ENCODE measurements at places on chromosomes 7 and 10.

DNA sequence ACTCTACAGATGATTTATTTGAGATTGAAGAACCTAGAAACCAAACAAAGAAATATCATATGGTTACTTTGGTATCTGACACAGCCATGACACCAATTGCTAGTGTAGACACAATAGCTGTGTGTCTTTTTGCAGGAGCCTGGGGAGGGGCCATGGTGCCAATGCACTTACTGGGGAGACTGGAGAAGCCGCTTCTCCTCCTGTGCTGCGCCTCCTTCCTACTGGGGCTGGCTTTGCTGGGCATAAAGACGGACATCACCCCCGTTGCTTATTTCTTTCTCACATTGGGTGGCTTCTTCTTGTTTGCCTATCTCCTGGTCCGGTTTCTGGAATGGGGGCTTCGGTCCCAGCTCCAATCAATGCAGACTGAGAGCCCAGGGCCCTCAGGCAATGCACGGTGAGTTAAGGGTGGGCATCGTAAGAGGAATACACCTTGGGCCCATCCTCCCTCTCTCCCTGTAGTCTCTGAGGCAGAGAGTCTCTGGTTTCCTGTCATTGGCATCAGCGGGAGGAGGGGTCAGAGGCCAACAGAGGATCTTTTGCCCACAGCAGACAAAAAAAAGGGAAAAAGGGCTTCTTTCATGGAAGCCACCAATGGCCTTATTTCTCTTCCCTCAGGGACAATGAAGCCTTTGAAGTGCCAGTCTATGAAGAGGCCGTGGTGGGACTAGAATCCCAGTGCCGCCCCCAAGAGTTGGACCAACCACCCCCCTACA is 1.2 kb downstream of the TMEM139 start:
- no peak for DNase-seq

GRCh38 chr7:129338450-129338849 is 95.8 kb upstream of the STRIP2 start:
- DNase-seq, result no peak

GRCh38 chr7:135798095-135798494 is 49.5 kb upstream of the FAM180A start:
- DNase-seq, result no peak

GRCh38 chr7:107064255-107064654 is 19.8 kb downstream of the PRKAR2B start:
- no peak for DNase-seq

- DNase-seq, result no peak
These were observed 31.7 kb upstream of the RHOBTB1 start for GRCh38 chr10:60975716-60976115.

GRCh38 chr7:151871189-151871735 is 5.7 kb downstream of the PRKAG2 start:
- no peak for DNase-seq

GRCh38 chr10:102163342-102163989 is 11.3 kb downstream of the NOLC1 start:
- DNase-seq, result no peak

GRCh38 chr10:68578974-68579373 is 18.8 kb downstream of the TET1 start:
- DNase-seq, result no peak

DNA sequence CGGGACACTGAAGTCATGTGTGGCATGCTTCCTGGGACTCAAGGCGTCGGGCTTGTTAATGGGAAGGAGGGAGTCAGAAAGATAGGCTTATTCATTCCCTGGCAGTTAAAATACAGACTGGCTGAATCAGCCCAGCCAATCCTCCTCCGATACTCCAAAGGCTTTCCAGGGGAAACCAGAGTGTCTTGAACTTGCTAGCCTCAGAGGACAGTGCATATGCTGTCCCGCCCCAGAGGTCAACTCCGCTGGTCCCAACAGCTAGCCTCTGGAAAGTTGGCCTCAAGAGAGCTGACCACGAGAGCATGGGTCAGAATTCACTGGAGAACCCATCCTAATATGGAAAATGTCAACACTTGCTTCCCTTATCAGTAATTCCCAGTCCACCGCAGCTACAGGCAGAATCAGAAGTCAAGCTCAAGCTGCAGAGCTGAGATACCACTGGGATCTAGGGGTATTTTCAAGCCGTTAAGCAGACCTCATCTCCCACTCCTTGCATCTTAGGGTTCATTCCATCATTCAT is 43.0 kb downstream of the ELMO1 start:
- no peak for DNase-seq

DNA sequence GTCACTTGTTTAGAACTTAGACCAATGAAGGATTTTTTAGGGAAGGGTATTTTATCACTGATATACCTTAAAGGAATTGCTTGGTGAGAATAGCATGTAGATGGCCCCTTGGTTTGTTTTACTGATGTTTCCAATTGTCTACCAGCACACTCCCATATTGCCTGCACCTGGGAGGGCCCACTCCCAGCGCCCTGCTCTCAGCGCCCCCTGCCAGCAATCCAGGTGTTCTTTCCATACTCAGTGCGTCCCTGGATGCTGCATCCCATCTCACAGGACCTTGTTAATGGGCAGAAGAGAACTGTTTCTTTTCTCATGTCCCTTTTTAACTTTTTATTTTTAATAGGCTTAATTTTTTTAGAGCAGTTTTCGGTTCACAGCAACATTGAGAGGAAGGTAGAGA is 24.1 kb upstream of the SFRP5 start:
- DNase-seq, result no peak

- peak; percentile 27 for DNase-seq
These were observed 36.9 kb downstream of the WASL start for GRCh38 chr7:123711832-123712293.

GRCh38 chr7:101729241-101729883 is 88.1 kb upstream of the CUX1 start:
- DNase-seq, result no peak

DNA sequence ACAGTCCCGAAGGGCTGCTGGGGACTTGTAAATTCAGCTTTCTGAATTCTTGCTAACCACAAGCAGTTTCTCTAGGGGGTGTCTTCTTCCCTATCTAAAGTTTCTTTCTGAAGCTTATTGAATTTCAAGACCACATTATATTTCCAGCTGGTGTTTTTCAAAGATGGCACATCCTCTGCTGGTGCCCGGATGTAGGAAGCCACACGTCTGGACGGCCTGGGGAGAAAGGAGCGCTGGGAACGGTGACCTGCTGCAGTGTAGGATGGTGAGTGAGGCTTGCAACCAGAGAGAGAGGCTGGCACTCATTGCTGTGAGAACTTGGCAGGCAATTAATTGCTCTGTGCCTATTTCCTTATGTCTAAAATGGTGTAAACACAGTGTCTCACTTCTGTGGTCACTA is 776.4 kb downstream of the TYW1 start:
- DNase-seq, result no peak

DNA sequence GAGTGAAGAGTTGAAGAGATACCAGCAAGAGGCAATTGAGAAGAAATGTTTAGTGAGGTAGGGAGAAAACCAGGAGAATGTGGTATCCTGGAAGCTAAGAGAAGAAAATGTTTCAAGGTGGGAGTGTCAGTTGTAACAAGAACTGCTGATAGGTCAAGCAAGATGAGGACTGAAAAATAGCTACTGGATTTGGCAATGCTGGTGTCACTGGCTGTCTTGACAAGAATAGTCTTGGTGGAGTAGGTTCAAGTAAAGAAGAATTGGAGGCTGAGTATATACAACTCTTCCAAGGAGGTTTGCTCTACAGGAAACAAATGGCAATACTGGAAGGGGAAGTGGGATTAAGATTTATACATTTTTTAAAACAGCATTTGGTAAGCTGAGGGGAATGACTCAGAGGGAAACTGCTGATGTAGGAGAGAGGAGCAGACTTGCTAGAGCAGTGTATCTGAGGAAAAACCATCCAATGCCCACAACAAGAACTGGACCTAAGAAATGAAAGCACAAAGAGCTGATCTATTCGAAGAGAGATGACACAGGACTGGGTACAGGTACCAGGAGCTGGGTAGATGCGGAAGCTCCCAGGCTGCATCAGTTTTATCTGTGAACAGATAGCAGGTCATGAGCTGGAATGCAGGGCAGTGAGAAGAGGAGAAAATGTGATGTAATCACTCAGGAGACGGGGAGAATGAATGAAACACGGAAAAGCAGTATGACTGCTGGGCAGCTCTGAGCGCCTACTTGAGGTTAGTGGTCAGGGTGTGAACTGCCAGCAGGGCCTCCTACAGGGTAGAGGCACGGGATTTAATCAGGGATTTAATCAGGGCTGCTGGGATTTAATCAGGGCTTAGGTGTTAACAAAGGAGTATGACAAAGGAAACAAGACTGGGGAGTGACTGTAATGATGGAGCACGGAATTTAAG is 34.5 kb downstream of the FAM25A start:
- no peak for DNase-seq

DNA sequence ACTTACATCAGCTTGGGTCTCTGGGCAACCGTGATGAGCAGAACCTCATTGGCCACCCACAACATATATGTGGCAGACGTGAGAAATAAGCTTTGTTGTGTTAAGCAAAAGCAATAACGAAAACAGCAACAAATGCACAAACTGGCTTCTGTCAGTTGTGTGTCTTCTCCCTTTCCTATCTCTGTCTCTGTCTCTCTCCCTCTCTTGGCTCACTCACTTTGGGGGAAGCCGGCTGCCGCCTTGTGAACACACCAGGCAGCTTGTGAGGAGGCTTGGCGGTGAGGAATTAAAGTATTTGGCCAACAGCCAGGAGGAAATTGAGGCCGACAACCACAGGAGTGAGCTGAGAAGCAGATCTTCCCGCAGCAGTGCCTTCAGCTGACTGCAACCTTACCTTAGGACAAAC is 21.9 kb upstream of the CDCA7L start:
- DNase-seq, result no peak

DNA sequence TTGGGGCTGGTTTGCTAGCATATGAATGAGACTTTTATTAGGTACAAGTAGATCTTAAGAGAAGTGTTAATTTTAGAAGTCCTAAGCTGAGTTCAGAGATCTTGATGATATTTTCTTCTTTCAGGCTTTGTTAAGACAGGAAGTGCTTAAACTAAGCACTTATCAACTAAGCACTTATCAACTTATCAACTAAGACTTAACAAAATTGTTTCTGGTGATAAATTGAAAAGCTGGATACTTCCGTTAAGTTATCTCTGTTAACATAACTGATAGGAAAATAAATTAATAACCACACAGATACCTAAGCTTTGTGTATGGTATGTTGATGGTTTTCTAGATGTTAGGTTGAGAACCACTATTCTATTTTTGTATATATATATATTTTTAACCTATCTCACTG is 113.7 kb downstream of the PHTF2 start:
- no peak for DNase-seq

DNA sequence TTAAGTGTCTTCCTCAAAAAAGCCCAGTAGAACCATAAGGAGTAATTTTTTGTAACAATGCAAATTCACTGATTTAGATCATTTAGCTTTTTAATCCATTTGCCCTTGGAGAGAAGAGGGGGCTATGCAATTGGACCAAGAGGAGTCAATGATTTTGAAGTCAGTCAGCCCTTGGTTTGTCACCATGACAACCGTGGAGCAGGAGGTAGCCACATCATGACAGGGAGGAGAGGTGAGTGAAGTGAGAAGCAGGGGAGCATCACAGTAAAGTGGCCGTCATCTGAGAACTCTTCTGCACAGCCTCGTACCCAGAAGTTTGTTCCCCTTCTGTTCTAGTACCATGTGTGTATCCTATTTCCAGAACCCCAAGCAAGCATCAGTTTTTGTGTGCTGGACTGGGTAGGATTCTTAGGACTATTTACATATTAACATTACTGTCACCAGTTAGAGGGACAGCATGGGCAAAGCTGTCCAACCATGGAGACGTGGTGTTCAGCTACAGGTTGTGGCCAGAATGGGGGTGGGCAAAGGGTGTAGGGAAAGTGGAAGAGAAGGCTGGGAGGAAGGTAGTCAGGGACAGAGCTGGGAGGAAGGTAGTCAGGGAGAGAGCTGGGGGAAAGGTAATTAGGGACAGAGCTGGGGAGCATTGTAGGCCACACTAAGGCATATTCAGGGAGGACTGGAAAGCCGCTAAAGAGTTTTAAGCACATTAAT is 13.1 kb downstream of the UBE3C start:
- no peak for DNase-seq

- DNase-seq, result no peak
These were observed 651 bp upstream of the ARPC1A start for GRCh38 chr7:99325001-99325493.

DNA sequence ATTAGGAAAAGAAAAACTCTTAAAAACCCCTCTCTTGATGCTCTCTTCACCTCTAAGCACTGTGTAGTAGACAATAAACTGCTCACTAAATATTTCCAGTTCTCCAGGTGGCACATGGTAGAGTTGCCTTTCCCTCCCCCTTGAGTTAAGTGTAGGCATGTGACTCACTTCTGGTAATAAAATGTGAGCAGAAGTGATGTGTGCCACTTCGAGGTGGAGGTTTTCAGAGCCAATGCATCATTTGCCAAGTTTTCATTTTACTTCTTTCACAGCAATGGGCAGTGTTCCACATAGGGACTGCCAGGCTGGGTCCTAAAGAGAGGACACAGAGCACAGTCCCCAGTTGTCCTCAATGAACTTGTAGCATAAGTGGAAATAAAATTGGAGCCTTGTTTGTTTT is 131.6 kb upstream of the NPY start:
- peak; percentile 11 for DNase-seq

GRCh38 chr10:110172155-110172554 is 35.2 kb upstream of the MXI1 start:
- DNase-seq, result peak; percentile 62

DNA sequence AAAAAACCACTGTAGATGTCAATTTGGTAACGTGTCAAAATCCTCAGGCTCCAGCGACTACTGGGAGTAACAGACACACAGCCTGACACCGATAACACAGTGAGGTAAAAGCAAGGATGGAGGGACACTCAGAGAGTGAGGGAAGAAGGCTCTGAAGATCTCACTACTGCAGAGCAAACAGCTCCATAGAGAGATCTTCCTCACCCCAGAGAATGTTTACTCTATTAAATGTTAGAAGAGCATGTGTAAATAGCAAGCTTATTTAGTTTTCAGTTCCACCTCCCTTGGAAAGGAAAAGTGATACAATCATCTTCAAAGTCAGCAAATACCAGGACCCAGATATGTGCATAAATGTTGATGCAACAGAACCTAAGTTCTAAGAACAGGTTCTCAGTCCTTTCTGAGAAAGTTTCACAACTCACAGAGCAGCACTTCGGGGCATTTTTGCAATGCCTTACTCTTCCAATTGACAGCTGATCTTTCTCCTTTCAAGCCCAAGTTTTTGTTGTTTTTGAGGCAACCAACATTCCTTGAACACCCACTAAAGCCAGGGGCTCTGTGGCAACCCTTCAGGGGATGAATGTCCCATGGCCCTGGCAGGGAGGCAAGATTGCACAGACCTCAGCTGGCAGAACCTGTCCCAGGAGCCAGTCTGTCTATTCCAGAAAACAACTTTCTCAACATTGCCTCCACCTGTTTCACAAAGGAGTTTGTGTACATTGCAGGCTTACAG is 177.4 kb downstream of the SFMBT2 start:
- no peak for DNase-seq

DNA sequence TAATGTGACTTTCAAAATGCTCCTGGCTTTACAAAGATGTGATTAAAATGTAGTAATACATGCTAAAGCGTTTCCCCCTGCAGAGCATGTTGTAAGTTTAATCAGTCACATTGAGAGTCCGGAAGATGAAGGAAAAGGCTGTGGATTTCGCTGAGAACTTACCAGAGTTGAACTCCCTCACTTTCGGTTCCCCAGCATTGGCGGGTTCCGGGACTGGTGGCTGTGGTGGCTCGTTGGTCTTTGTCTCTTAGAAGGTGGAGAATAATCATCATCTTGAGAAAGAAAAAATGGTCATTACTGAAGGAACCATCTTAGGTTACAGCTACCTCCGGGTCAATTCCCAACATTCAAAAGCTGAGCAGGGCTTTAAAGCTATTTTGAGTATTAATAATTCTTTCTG is 9.6 kb upstream of the NUPR2 start:
- DNase-seq, result no peak

GRCh38 chr7:158424531-158424930 is 163.1 kb downstream of the PTPRN2 start:
- no peak for DNase-seq

GRCh38 chr7:6496842-6497636 is 49.3 kb upstream of the DAGLB start:
- DNase-seq, result no peak

Data from RKO (cell line).